ENCODE measurements at places on chromosomes 5 and 9. TPM values are rescaled to one million over a fixed set of nuclear protein-coding genes. Genes with fewer than 3 reads are reported as not detected.

Gene PLAC8L1
- 1.2 TPM for total RNA-seq

DNA sequence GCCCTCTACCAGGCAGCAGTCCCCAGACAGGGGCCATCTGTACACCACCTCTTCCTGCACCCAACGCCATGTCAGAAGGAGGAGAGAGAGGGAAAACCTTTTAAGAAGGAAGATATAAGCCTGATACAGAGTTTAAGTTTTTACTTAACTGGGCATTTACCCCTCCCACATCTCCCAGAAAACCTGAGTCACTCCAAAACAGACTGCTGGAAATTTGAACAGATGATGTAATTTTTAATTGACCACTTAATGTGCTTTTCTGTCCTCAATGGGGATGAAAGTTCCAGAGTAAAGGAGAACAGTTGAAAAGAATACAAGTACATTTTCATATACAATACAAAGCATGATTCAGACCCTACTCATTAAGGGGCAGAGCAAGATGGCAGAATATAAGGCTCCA lies 63.9 kb downstream of the TTC39B start:
- peak; percentile 22 for ATAC-seq

- ATAC-seq, result no peak
Measured at GRCh38 chr9:94085062-94085639, 887 bp downstream of the PTPDC1 start.

DNA sequence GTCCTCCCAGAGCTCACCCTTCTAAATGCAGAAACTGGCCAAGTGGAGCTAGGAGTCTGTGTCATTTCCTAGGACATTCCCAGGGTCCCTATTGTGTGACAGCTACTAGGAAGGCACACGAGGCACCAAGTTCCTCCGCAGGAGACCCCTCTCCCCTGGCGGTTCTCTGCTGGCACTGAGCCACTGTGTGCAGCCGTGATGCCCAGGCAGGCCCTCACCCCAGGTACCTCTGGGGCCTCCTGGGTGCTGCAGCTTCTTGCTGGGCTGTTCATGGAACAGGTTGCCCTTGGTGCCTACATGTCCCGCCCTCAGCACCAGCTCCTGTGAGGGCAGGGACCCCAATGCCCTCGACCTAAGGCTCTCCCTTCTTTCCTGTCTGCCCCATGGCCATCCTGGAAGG lies 23.1 kb downstream of the MED10 start:
- ATAC-seq, result no peak
